ENCODE measurements at places on chromosomes 6 and 20.

DNA sequence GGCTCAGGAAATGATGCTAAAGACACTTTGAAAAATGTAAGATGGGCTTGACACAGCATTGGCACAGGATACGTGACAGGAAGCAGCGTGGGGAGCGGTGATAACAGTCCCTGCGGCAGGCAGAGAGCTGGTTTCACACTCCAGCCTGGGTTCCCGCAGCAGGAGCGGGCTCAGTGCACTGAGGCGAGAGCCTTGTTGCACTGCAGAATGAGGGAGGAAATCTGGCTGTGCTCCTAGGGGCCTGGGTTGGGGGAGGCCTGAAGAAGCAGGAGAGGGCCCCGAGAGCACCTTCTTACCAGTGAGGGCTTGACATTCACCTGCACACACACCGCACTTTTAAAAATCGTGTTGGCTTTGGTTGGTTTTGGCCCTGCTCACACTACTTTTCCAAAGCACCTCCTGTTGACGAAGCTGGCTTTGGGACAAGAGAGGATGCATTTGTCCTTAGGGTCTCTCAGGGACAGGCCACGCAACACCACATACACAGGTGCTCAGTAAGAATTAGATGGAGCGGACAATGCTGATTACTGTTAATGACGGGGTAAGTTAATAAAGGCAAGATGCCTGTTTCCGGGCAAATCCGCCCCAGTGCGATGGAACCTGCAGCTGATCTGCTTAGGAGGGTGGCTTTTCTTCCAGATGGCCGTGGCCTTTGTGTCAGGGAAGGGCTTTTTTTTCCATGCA is 49.4 kb upstream of the ARMC2 start:
- DNase-seq = no peak

GRCh38 chr6:44366781-44367180 is 20.7 kb upstream of the CDC5L start:
- no peak for DNase-seq

DNA sequence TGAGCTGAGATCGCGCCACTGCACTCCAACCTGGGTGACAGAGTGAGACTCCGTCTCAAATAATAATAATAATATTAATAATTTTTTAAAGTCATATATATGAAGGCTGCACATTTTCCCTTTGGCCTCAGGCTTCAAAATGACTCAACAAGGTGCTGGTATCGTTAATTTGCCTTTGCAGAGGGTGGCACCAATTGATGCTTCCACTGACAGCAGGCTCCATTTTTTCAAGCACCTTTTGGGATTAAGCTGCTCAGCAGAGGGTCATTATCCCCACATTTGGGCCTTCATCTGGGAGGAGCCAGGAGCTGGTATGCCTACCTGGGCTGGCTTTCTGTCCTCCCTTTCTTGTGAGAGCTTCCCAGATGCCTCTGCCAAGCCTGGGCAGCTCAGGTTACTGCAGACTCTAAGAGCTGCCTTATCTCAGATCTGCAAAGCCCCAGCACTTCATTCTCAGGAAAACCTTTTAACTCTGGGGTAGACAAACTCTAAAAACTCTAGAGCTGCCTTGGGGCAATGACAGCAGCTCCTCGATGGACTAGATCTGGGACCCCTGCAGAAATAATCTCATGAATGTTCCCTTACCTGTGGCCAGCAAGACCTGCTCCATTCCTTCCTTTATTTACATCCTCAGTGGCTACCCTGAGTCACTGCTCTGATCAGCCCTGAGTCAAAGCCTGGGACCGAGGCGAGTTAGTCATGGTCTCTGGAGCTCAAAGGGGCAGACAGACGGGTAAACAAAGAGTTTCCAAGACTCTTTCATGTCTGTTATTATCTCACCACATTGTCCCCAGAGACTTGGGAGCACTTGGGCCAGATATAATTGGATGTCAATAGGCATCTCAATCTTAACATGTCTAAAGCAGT is 80.0 kb upstream of the EYA2 start:
- DNase-seq = peak; percentile 79

GRCh38 chr6:108677357-108677756 is 116.6 kb downstream of the FOXO3 start:
- no peak for DNase-seq

GRCh38 chr20:25224941-25225340 is 22.9 kb upstream of the PYGB start:
- DNase-seq = no peak

DNA sequence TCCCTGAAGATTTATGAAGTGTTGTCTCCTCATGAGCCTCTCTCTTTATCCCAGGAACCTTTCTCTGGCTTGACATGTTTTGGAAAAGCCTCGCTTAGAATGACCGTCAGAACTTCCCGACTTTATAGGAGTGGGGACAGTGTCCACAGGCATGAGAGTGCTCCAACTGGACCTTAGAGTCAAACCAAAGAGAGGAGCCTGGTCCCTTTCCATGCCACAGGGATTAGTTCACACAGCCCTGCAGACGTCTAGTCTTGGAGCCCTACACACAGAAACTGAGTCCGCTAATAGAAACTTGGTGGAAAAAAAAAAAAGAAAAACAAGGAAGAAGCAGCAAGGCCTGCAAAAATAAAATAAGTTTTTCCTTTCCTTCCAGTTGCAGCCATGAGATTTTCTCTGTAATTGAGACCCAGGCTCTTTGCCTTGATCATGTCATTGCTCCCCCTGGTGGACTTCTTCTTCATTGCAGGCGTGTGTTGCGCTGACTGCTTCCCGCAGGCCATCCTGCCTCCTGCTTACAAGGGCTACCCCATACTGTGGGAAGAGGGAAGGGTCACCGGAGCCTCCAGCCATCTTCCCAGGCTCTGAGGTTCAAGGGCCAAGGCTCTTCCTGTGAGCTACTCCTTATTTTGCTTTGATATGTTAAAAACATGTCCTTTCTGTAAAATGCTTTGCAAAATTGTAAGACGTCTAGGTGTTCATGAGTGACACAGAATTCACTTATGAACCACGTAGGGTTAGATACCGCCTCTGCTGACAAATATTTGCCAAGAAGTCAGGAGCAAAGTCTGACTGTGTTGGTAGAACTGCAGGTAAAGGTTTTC is 201.0 kb downstream of the UST start:
- DNase-seq = peak; percentile 74

DNA sequence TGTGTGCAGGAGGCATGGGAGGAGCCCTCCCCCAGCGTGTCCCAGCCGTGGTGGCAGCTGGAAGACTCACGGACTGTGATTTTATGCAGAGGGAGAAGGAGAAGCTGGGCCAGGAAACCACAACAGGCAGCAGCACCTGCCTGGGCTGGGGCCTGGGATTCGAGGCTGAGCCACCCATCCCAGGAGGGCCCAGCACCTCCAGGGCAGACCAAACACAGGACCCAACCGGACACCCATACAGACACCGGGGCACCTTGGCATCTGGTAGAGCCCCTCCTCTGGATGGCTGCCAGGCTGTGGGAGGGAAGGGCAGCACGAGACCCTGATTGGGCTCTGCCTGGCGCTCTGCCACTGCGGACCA is 41.7 kb upstream of the CHRNA4 start:
- DNase-seq = no peak

- no peak for DNase-seq
These were observed 129.9 kb downstream of the MRPL14 start for GRCh38 chr6:43997345-43997677.

DNA sequence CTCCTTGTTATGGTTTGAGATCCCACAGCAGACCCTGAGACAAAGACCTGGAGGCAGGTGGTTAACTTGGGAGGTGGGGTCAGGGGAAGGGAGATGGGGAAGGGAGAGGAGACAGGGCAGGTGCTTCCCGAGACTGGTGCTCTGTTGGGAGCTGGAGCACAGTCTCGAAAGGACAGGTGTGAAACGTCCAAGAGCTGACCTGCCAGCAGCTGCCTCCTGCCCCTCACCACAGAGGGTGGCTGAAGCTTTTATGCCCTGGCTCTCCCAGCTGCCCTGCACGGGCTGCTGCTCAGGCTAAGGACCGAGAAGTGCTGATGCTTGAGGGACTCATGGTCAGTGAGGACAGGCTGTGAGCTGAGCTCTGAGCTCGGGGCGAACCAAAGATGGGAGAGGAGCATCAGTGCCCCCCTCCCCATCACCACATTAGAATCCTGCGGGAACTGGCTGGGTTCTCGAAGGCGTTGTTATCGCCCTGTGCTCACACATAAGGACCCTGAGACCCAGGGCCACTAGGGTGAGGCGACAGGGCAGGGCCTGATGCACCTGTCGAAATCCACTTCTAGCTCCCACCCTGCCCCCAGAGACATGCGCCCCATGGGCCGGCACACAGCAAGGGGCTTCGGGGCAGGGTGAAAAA is 25.3 kb upstream of the CD93 start:
- no peak for DNase-seq

- no peak for DNase-seq
These were observed 5.6 kb upstream of the MAN1A1 start for GRCh38 chr6:119355157-119355556.
